ENCODE measurements at places on chromosomes 5 and 9.

GRCh38 chr5:59479086-59479485, 414.4 kb downstream of the PDE4D start:
- DNase-seq, result no peak

DNA sequence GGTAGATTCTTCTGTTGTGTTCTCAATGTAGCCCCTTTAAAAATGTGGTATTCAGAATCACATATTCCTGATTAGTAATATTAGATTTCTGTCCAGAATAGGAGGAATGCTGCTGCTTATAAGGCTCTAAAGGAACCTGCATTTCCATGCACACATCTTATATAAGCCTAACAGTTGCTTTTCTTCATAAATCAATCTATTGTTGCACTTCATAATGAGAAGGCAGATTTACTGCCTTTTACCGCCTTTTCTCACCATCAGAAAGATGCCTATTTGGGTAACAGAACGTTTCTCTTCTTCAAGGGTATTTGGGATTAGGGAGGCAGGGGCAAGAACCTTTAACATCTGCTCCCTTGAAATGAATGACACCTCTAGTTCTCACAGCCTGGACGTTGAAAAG, 243.4 kb downstream of the MLLT3 start:
- no peak for DNase-seq

- DNase-seq, result no peak
Measured at GRCh38 chr9:129500863-129501770, 119.8 kb downstream of the C9orf50 start.

GRCh38 chr5:172044631-172045314, 38.3 kb upstream of the FBXW11 start:
- DNase-seq, result no peak

DNA sequence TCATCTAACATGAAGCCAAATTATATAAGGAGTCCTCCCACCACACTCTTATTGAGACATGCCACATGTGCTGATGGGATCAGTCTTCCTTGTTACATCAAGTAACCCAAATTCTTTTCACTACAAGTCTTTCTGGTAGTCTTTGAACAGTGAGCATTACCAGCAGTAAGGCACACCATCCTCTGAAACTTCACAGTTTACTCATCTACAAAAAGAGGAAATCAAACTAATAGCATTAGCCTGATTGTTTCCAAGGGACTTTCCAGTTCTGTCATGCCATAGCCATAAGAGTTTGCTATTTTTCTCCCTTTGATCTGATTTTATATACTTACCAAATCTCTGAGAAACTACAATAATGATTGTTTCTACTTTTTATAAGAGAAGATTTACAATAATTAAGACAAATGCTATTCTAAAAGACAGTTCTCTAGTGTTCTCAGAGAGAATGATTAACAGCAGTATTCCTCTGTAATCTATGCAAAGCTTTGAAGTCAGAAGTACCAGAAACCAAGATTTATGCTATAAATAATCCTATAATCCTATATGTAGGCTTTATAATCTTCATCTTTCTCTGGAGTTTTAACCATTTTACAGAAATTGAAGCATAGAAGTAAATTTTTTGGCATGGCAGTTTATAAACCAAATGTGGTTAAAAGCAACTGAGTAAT, 166.2 kb upstream of the ACO1 start:
- no peak for DNase-seq

DNA sequence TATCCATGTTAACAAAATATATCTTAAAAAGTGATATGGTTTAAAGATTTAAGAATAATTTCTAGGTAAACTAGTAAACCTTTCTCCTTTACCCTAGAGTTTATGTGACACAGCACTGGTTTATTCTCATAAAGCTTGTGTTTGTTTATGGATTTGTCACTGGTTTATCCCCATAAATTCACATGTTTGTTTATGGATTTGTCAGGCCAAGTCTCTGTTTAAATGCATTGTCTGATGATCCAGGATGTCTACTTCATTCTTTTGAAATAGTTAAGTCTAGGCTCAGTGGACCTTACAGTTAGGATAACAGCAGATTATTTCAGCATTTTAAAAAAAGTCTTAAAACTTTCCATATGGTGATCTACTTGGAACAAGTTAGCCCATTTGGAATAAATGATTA, 334.0 kb downstream of the ARRDC3 start:
- DNase-seq, result no peak

DNA sequence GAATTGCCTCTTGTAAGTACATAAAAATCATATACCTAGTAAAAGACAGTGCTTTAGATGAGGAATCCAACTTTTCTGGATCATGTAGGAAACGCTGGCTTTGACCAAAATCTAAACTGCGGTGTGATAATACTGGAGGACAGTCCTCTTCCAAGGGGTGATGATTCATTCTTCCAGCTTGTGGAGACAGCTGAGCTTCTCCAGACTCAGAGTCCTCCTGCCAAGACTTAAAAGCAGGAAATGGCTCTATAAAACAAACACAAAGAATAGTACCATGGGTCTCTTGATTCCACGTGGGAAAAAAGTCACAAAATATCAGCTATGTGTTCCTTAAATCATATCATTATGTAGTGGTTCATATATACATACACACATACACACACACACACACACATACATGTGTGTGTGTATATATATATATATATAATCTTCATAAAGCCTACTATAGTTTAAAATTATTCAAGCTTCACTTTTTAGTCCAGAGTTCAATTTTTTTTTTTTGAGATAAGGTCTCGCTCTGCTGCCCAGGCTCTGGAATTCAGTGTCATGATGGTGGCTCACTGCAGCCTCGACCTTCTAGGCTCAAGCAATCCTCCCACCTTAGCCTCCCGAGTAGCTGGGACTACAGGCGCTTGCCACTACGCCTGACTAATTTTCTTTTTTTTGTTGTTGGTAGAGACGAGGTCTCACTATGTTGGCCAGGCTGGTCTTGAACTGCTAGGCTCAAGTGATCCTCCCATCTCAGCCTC, 65.0 kb downstream of the PKD2L2 start:
- DNase-seq, result no peak

GRCh38 chr5:130198927-130199326, 294.7 kb downstream of the CHSY3 start:
- no peak for DNase-seq

- DNase-seq, result no peak
Measured at GRCh38 chr9:14936491-14936890, 26.3 kb upstream of the FREM1 start.

DNA sequence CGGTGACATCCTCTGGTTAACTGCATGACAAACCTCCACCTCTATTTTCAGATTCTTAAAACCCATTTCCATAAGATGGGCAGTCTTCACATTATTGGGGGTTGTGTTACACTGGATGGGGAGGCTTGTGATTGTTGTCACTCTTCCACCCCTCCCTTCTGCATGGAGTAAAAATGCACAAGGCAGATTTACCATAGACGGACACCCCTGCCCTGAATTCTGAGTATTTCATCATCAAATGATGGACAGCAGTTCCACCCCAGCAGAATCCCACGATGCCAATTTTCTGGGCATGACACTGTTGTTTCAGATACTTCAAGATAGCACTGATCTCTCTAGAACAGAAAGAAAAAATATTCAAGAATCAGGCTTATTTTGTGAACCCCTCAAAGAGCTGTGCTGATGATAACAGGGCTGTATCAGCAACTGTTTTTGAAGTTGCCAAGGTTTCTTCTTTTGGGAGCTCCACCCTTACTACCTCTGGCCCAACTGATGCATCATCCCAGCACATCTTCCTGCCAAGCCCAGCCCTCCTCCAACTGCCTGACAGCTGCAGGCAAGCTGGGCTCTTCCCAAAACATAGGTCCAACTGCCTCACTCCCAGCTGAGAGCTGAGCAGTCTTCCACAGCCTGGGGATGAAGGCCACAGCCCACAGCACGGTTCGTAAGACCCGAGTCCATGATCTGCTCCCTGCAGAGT, 21.4 kb downstream of the CMBL start:
- no peak for DNase-seq

GRCh38 chr9:87556039-87556438, 58.4 kb downstream of the DAPK1 start:
- no peak for DNase-seq

GRCh38 chr5:9712506-9712905, 82.4 kb upstream of the TAS2R1 start:
- DNase-seq, result no peak

GRCh38 chr5:1852324-1852947, 30.3 kb downstream of the IRX4 start:
- DNase-seq, result no peak

DNA sequence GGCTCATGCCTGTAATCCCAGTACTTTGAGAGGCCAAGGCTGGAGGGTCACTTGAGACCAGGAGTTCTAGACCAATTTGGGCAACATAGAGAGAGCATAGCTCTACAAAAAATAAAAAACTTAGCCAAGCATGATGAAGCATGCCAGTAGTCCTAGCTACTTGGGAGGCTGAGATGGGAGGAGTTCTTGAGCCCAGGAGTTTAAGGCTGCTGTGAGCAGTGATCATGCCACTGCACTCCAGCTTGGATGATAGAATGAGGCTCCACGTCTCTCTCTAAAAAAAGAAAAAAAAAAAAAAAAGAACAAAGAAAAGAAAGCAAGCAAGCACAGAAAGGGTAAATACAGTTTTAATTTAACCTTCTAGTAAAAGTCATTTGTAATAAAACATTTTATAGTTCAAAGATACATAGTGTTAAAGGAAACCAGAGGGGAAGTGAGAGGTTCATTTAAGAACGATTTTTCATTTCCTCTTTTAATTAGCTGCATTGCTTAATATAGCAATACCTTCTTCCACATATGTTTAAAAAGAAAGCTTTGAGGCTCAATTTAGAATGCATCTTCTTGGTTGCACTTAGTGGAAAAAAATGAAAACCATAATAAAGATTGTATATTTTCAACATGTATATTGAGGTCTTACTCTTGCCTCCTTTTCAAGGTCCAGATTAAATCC, 14.9 kb downstream of the GAPT start:
- no peak for DNase-seq

- no peak for DNase-seq
Measured at GRCh38 chr9:73011181-73011750, 58.4 kb upstream of the ALDH1A1 start.

DNA sequence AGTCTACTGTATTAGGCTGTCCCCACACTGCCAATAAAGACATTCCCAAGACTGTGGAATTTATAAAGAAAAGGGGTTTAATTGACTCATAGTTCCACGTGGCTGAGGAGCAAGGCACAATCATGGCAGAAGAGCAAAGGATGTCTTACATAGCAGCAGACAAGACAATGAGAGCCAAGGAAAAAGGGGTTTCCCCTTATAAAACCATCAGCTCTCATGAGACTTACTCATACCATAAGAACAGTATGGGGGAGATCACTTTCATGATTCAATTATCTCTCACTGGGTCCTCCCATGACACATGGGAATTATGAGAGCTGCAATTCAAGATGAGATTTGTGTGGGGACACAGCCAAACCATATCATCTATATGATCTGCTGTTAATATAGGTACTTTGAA, 14.8 kb upstream of the FSTL4 start:
- DNase-seq, result no peak

GRCh38 chr9:83707518-83707767, 315 bp downstream of the UBQLN1 start:
- no peak for DNase-seq

DNA sequence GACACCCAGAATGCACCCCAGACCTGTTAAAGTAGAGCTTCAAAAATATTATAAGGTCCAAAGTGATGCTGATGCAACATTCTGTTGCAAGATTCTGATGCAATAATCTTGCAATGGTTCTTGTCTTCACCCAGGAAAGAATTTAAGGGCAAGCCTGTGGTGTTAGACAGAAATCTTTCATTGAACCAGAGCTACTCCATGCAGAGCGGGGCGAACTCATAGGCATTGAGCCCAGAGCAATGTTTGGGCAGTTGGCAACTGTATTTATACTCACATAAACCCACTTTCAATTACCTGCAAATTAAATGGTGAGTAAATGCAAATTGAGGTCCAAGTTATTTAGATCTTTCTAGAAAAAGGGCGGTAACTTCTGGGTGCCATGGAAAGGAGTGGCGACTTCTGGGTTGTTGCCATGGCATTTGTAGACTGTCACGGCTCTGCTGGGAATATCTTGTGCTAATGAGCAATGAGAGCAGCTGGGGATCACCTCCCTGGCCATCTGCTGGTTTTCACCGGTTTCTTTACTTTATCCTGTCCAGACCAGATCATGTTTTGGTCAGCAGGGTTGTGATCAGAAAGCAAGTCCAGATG, 163.4 kb downstream of the ICE1 start:
- DNase-seq, result no peak

DNA sequence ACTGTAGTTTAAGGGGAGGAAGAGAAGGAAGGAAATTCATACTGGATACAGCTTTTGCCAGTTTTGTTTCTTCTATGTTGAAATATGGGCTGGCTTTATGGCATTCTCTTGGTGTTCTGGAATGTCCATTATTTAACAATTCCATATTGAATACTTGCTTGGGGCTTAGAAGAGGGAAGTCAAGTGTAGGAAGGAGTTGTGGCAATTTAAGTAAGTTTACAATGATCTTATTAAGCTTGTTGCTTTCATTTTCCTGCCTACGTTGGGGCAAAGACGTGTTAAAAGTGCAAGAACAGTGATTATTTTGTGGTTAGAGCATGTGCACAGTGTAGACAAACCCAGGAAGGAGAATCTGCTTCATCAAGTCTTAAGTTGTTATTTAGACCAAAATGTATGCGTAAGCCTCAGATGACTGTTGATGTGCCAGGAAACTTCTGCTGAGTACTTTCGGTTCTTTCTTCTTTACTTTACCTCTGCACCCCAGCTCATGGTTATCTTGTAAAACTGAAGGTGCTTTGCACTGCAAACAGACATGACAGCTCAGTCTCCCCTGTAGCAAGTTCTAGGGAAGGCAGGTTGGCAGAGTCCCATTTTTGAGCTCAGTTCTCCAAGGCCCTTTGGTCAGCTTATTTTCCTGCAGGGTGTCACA, 75.8 kb downstream of the F2RL2 start:
- DNase-seq, result peak; percentile 65

DNA sequence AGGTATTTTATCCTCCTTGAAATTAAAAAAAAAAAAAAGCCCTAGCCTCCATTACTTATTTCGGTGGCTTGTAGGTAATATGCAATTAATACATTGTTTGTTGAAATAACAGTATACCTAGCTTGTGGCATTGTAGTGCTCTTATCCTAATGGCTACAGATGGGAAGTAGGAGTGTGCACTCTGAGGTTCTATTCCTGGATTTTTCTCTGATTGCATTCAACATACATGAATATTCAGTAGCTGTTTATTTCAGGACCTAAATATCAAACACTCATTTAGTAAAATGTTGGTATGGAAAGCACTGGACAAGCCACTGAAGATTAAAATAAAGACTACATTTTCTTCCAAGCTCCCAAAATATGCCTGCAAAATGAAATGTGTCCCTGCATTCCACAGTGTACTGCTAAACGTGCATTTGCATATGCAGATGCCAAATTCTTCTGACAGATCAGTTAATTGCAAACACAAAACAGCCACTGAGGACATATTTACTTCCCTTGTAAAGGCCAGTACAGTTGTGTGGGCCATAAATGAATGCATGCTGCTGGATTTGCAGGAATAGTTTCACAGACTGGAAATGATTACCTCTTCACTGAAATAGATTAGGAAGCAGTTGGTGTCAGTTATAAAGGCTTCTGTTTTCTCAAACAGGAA, 826.1 kb downstream of the PRELID2 start:
- DNase-seq, result no peak

- DNase-seq, result no peak
Measured at GRCh38 chr5:113253037-113253436, 181.8 kb downstream of the TSSK1B start.

- DNase-seq, result peak; percentile 74
Measured at GRCh38 chr5:178839319-178839704, 20.4 kb upstream of the ZNF354B start.
